SK-MEL-5 (cell line): ENCODE measurements at places on chromosomes 11 and 22.

- DNase-seq: peak; percentile 17
These were observed 20.0 kb downstream of the MARK2 start for GRCh38 chr11:63858628-63859550.

- no peak for DNase-seq
These were observed 28.0 kb downstream of the QSER1 start for GRCh38 chr11:32920570-32920969.

DNA sequence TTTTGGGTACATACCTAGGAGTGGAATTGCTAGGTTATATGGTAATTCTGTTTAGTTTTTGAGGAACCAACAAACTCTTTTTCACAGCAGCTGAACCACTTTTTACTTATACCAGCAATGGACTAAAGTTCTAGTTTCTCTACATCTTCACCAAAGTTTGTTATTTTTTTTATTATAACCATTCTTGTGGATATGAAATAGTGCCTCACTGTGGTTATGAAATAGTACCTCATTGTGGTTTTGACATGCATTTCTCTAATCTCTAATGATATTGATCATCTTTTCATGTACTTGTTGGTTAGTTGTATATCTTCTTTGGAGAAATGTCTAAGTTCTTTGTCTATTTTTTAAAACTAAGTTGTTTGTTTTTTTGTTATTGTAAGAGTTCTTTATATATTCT is 27.2 kb downstream of the STIM1 start:
- DNase-seq: no peak

DNA sequence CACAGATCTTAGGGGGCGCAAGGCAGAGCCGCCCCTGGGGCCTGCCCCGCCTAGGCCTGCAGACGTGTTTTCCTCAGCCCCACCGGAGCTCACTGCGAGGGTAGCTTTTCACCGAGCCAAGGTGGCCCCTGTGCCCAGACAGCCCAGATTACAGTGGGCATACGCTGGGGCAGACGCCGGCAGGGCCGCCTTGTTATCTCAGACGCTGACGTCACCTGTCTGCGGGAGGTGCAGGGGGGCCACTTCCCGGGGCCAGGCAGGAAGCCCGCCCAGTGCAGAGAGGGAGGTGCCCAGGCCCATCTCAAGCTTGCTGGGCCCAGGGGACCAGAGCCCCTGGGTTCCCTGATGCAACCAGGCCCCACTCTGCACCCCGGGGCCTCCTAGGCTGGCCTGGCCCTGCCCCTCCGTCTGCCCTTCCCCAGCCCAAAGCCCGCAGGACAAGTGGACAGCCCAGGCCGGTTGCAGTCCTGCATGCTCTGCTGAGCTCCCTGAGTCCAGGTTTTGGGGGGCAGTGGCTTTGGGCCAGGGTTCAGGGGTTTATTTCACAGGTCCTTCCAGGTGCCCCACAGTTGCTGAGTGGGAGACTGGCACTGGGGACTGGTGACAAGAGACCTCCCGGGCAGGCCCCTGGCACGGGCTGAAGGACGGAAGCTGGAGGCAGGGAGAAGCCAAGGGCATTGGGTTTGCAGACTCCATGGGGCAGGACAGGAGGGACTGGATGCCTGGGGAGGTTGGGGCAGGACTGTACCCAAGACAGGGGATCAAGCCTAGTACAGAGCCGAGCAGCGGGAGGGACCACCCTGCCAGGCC is 38.6 kb downstream of the IGF2 start:
- DNase-seq: no peak

DNA sequence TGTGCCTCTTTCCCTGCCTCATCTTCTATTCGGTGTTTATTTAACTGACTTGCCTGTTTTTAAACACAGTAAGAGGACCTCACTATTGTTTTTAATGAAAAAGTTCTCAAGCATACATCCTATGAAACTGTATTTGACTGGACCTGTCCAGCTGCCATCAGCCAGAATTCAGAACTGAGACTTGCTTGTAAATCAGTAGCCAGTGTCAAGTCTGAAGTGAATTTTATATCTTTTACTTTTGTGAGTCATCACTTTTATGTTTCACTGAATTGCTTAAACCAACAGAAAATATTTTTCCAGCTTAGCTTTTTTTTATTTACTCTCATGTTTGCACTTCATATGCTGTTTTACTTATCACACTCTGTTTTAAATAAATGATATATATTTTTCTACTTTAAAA is 88.3 kb downstream of the LUZP2 start:
- DNase-seq: no peak

DNA sequence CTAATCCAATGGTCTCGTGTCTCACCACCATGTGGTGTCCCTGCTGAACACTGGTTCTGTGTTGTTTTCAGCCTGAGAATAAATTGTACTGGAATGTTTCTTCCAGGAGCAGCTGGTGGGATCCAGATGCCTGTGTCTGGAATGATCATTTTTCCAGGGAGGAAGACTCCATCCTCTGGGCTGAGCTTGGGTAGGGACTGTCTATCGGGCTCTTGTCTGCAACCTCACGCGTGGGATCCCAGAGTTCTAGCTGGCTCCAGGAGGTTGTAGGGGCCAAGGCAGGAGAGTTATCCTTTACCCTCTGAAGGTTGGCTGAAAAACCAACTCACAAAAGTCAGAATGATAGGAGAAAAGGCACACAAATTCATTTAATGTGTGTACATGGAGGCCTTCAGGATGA is 144.1 kb upstream of the B3GAT1 start:
- no peak for DNase-seq

- peak; percentile 4 for DNase-seq
These were observed 16.4 kb upstream of the SYVN1 start for GRCh38 chr11:65150509-65151299.

GRCh38 chr11:47104261-47104950 is 72.3 kb downstream of the ARFGAP2 start:
- DNase-seq: no peak

DNA sequence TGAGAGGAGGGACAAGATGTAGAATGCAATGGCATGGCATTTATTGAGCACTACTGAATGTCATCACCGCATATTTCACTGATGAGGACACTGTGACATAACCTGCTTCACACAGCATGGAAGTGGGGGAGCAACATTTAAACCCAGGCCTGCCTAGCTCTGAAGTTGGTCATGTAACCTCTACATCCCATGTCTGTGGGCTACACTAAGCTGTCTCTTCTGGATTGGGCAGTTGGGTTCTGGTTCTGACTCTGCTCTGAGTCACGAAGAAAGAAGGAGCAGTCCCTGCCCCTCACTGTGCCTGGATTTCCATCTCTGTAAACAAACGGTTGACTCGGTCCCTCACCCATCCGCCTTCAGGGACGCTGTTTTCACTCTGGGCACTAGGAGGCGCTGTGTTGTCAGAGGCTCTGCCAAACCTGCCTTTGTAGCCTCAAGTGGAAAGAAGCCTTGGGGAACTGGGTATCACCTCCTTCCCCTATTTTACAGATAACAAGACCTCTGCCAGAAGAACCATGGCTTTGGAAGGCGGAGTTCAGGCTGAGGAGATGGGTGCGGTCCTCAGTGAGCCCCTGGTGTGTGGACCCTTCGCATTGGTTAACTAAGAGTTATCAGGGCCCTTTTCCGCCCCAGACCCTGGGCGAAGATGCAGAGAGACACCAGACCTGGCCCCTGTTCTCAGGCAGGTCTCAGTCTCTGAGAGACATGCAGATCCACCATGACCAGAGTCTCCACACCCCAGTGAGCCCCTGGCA is 12.7 kb upstream of the ARHGEF17 start:
- peak; percentile 85 for DNase-seq

- DNase-seq: no peak
These were observed 485.0 kb upstream of the KIRREL3 start for GRCh38 chr11:127485541-127485940.

DNA sequence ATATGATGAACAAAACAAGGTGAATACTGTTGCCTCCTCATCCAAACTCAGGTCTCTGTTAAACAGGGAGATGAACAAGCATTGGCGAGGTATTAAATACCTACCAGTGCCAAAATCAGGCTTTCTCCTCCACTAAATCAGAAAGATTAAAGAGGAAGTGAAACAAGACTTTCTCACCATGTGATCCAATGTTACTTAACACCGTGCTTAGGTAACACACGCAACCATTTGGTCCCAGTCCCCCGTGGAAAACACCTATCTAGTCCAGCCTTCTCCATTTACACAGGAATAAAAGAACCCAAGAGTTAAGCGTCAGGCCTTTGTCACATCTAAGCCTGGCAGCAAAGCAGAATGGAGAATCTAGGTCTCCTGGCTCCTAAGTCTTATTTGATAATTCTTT is 34.5 kb downstream of the TENM4 start:
- DNase-seq: no peak

- DNase-seq: peak; percentile 30
These were observed 35.8 kb downstream of the DGCR2 start for GRCh38 chr22:19086417-19086816.

DNA sequence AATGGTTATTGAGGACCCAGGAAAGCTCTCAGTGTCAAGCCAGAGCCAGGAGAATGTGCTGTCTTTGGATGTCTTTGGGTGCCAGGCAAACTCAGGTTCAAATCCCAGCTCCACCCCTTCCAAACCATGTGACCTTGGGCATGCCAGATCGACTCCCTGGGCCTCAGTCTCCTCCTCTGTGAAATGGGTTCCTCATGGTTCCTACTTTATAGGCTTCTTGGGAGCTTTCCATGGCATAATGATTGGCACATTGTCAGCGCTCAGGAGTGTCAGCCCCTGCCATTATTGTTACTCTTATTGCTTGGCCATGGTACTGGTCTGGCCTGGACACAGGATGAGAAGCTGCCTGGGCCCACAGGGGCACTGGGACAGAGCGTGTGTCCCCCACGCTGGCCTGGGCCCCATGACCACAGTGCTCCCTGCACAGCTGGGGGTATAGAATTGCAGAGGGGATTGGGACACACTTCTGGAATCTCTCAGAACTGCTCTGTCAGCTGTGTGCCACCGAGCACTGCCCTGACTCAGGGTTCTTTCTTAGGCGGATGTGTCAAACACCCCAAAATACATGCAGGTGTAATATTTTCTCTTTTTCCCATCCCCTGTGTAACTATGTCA is 37.6 kb upstream of the CRYBB3 start:
- DNase-seq: no peak

DNA sequence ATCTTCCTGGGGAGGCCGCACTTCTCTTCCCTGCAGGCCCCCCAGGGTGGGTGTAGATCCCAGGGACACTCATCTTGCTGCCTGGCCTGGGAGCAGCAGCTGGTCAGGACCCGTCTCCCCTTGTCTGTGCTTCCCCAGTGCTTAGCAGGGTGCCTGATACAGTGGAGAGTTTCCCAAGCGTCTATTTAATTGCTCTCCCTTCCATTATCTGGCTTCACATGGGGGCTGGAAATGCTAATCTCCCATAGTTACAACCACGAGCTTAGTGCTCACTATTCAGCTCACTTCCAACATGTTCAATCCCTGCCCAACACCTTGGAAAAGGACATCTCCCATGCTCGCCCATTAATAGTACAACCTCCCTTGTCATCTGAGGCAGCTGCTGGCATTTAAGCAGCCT is 100.5 kb downstream of the DSCAML1 start:
- no peak for DNase-seq

DNA sequence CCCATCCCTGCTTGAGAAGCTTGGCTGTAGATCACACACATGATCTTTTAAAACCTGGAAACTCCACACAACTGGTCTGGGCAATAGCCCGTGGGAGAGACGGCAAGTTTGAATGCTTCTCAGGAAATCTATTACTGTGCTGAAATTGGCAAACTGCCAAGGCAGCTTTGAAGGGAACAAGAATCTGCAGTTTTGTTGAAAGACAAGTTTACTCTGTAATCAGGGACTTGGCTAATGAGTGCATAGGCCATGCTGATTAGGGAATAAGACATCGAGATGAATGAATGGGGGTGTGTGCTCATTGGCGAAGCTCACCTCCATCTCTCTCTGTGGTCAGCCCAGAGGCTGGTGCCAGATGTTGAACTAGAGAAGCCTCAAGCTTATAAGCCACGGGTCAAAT is 218.8 kb downstream of the HIPK3 start:
- DNase-seq: peak; percentile 5

DNA sequence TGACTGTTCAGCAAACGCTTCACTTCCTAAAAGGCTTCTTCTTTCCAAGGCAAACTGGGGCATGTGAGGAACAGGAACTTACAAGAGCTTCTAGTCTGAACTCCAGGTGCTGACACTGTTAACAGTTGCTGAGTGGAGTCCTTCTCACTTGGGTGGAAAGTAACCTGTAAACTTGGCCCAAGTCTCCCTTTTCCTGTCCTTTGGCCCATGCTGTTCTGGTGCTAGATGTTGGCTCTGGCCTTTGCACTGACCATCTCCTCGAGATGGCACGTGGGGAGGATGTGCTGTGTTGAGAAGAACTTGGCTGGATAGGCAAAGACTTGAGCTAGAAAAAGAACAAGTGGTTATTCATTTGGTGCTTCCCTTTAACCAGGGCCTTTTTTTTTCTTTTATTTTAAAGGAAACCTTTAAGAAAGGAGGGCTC is 53.6 kb downstream of the PTPRJ start:
- peak; percentile 66 for DNase-seq

DNA sequence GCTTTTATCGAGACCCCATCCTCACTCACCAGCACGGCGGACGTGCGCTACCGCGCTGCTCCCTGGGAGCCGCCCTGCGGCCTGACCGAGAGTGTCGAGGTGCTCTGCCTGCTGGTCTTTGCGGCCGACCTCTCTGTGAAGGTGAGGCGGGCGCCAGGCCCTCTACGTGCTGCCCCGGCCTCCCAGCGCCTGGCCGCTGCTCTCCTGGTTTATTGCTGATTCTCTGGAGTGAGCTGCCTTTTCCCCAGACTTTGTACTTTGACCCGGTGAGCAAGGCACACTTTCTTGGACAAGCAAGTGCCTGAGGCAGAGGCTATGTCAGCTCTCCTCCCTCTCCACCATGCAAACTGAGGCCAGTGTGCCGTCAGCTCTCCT is 6.5 kb downstream of the TPCN2 start:
- DNase-seq: no peak

DNA sequence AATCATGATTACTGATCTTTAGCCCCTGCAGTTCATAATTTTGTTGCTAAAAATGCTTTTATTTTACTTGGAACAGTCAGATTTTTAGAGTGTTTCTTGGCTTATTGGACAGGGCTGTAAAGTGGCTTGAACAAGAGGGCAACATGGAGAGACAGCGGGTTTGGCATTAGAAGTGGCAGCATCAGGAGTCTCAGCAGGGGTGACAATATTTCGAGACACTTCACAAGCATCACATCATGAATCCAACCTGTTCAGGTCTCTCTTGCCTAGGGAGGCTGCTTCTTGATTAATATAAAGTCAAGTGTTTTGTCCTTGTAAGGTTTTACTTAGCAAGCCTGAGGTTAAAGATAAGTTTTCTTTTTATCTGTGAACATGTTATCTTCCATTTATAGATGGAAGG is 2249.5 kb downstream of the LRRC4C start:
- no peak for DNase-seq

GRCh38 chr11:6862961-6863360 is at the start of gene OR10A2:
Gene OR10A2, plus strand, starts transcription at chr11:6863057. Its CDS starts 6,698 bp downstream, at chr11:6869755.
- DNase-seq: no peak

DNA sequence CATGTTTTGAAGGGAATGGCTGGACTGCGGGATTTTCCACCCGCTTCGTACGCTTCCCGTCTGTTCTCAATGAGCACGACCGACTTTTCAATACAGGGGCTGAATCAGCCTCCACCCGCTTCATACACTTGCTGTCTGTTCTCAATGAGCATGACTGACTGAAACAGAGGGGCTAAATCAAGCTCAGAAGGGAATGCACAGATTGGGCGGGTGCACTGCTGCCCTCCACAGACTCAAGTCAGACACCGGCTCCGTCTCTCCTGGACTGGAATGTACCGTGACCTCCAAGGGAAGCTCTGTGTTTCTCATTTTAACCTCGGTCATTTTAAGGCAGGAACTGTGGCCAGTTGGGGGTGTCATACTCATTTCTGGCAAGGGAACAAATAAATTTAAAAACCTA is 48.5 kb downstream of the BRD1 start:
- no peak for DNase-seq
